ENCODE measurements at places on chromosomes 3 and 15.
A peak's percentile ranks its signal among the peaks of the same experiment; 100 is the strongest.

- no peak for DNase-seq
Measured at GRCh38 chr3:114218578-114219185, 18.7 kb downstream of the ZNF80 start.

- DNase-seq: no peak
Measured at GRCh38 chr15:87907676-87908446, 348.7 kb downstream of the NTRK3 start.

DNA sequence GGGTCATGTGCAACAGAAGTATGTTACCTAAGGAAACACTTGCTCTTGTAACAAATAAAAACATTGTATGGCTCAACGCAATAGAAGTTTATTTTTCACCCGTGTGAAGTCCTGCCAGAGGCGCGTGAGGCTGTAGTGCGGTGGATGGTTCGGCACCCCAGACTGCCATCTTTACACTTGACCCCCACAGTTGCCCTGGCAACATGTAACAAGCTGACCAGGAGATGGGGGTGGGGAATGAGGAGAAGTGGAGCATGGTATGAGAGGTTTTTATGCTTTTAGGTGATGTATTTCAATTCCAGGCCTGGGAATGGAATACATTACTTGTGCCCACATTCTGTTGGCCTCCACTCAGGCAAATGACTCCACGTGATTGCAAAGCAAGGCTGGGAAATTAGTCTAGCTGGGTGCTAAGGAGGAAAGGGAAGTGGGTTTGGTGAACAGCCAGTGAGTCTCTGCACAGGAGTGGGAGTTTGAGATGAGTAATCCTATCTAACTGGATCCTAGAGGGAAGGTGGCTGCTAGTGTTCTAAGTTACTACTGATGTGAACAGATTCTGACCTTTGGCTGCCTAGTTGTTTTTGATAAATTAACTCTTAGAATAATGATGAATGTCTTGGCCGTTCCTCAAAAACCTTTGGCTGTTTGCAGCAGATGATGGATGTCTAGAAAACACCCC is 33.8 kb upstream of the GREM1 start:
- DNase-seq: no peak

DNA sequence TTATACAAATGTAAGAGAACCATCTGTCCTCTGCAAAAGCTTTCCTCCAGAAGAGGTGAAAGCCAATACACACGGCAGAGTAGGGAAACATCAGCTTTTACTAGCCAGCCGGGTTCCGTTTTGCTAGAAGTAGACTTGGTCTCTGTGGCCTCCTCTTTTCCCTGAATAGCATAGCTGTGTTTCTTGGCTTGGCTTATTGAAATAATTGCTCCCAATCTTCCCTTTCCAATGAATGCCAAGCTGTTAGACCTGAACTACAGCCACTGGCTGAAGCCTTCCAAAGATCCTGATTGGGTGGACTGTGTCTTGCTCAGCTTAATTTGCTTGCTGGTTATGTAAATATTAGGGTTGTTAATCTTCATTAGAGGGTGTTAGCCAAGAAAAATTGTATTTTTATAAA is 157.8 kb upstream of the ROPN1 start:
- no peak for DNase-seq

GRCh38 chr3:186094696-186095425 is 14.0 kb downstream of the ETV5 start:
- no peak for DNase-seq

DNA sequence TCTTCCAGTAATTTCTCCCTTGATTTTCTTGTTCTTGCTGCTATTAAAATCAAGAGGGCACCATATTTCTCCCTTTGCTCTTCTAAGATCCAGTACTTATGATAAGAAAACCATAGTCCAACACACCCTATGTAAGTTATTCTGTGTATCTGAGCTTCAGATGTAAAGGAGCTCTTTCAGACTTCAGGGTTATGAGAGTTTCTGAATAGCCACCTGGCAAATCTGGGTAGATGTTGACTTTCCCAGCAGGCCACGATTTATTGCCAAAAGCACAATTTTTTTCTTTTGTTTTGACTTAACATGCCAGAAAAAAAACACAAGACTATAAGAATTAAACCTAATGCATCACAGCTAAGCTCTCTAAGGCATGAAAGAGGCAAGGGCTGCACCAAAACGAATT is 1045.0 kb downstream of the FHIT start:
- DNase-seq: no peak

GRCh38 chr3:124882816-124883747 is 4.1 kb downstream of the ITGB5 start:
- peak; percentile 90 for DNase-seq

DNA sequence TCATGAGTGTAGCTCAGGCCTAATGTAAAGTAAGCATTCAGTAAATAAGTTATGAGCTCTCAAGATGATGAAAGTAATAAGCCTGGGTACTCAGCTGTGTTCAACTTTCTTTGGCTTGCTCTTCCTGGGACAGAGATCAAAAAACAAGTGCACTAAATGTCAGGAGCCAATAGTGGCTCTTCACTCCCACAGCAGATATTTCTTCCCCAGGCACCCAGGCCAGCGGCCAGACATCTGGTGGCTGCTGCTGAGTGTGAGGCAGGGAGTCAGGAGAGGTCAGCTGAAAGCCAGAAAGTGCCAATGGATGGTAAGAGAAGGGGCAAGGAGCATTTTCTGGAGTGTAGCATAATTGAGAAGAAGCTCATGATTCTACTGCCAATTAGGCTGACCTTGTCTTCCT is 18.2 kb upstream of the ITGA11 start:
- DNase-seq: no peak

DNA sequence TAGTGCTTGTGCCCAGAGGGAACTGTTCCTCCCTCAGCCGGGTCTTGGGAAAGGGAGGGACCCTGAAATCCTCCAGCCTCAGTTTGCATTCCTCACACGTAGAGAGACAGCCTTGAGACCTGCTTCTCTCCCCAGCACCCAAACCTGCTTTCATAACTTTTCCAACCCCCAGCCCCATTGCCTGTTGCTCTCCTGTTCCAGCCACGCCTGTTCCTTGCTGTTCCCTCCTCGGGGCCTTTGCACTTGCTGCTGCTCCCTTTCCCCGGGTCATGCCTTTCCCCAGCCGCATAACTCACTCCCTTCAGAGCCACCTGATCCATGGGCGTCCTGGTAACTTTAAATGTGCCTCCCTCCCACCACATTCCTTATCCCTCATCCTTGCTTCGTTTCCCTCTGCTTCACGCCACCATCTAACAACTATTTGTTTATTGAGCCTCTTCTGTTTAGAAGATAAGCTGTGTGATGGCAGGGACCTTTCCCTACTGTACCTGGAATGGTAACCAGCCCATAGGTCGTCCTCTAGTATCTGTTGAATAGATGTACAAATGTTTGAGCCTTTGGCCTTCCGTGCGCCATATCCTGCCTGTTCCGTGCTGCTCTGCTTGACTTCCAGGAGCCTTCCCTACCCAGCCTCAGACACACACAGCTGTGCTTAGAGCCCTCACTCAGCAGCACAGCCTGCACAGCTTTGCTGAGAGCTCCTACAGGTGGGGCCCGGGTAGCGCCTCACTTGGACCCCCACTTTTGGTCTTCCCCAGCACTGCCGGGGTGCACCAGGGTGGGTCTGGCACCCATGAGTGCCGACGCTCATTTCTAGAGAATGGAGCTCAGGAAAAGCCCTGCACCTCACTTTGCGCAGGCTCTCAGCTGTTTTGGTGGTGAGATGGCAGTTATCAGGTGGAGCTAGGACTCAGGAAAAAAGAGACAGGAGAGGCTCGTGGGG is 60.2 kb downstream of the SCN5A start:
- DNase-seq: no peak

DNA sequence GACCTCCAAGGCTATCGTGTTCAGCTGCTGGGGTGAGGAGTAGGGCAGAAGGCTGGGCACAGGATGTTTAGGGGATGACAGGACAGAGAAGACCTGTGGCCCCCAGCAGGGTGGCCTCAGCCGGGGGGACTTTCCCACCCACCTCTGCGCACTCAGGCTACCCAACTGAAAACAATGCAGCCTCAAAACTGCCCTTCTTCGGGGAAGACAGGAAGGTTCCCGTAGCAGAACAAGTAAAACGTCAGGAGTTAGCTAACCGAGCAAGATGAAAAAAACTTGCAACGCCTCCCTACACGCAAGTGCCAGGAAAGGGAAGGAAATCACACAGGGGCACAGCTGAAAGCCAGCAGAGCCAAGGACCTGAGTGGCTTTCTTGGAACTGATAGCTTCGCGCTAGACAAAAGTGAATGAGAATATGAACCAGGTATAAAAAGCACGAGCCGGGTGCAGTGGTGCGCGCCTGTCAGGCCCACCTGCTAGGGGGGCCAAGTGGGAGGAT is 38.4 kb upstream of the FURIN start:
- DNase-seq: no peak

DNA sequence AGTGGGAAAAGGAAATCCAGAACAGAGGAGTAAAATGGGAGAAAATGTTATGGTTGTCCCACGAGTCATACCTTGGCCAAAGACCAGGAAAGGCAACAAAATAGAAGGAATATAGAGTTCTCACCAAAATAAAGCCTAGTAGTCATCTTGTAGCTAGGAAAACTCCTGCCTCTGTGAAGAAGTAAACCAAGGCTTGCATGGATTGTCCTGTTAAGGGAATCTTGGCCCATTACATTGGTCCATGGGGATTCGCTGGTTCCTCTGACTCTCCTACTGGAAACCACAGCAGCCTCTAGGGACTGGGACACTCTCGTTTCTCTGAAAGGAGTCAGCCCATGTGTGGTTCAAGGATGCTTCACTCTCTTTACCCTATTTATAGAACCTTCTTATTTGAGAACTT is 62.9 kb upstream of the FNDC3B start:
- no peak for DNase-seq

GRCh38 chr3:98601180-98601579 is 7.8 kb upstream of the CPOX start:
- no peak for DNase-seq

DNA sequence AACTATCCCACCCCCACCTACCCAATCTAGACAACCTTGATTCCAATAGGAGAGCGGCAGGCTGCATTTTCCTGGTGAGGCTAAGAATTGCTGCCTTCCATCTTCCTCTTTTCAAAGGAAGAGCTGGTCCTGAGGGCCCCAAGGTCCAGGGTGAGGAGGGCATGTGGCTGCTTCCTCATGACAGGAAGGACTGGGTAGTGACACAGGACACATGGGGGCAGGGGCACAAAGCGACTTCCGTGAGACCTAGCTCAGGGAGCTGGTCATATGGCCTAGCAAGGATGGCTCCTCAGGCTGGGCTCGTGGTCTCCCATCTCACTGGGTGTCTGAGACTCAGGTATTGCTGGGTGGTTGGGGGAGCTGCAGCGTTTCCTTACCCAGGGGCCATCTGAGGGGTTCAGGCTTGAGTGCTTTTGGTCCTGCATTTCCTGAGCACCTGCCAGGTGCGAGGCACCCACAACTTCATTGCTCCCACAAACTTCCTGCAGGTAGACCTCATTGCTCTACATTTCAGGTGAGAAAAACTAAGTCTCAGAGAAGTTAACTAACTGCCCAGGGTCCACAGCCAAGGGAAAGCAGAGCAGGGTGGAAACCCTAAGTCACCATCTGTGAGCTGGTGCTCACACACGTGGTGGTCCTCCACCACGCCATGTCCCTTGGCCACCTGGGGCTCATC is 160.0 kb upstream of the TLE3 start:
- no peak for DNase-seq

- DNase-seq: no peak
Measured at GRCh38 chr3:28291577-28291976, 50.2 kb downstream of the CMC1 start.

GRCh38 chr3:128425142-128425845 is 41.4 kb downstream of the DNAJB8 start:
- no peak for DNase-seq

GRCh38 chr3:43417133-43417532 is 130.8 kb downstream of the SNRK start:
- DNase-seq: no peak

DNA sequence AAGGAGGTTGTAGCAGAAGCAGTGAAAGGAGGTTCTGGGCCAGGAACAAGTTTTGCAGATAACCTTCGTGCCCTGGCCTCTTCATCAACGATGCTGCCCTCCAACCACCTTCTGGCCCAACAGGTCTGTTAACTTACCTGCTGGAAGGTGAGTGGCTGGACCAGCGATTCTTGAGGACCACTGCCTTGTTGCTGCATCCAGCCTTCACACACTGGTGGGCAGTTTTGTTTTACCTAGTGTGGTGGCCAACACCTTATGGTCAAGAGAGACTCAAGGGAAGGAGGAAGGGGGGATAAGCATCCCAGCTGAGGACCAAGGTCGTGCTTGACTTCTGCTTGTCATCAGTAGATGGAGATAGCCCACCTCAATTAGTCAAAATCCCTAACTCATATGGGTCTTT is 7.8 kb upstream of the MAGEF1 start:
- DNase-seq: no peak

DNA sequence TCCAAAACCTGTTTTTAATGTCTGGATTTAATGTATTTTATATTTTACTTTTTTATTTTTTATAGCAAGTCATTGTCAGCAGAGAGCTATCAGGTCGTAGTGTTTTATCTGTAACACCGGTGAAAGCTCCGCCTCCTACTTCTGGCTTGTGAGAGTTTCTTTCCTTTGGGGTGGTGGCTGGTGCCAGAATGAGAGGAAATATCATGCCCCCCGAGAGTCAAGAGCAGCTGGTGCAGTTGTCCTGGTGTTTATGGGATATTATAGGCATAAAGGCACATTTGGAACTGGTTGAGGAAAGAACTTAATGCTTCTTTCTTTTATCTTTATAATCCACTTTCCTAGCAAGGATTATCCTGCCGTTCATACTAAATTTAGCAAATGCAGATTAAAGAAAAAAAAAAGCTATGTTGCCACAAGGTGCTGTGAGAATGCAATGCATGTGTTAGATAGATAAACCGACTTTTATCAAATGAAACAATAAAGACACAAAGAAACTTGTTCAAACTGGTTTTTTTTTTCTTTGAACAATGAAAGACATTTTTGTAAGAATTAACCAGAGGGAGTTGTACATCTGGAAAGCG is 260.1 kb upstream of the PLSCR5 start:
- DNase-seq: peak; percentile 63
